Suppressor macrophage (primary cell): ENCODE measurements at places on chromosomes 12 and 14.

GRCh38 chr14:39664646-39665045 is 232.4 kb upstream of the FBXO33 start:
- no peak for DNase-seq

DNA sequence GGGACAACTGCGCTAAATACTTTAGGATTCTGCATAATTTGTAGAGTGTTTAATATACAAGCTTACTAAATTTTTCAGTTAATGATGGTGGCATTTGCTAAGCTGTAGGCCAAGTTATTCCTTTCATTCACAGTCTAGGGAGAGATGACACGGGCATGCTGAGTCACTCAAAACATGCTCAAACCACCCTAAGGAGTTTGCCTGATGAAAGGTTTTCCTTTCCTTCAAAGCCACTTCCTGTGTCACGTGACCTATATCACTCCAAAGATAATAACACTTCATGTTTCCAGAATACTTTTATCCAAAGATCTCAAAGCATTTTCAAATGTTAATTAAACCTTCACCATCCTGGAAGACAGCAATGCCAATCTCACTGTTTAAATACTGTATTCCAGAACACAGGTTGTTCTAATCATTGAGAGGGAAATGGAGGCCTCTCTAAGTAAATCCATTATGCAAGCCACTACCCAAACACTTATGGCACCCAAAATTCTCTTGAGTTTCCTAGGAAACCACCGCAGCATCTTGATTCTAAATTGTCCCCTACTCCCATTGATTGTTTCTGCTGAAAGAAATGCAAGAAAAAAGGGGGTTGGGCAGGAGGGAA is 207.0 kb upstream of the CDKN3 start:
- no peak for DNase-seq

DNA sequence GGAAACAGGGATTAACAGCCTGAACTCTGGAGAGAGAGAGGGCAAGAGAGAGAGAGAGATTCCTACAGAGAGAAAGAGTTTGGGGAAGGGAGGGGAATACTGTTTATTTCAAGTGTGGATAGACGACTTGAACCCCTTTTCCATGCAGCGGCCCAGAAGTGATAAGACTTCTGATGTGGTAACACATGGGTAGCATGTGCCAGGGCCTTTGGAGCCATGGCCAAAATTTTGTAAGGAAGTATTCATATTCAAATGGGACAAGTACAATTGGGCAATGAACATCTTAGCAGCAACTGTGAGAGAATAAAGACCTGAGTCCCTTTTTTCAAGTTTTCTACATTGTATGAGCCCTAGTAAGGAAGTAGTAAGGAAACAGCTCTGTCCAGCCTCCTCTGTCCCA is 42.4 kb upstream of the CCDC196 start:
- no peak for DNase-seq

GRCh38 chr14:77265561-77266335 is 5.3 kb downstream of the NGB start:
- DNase-seq: no peak

- DNase-seq: no peak
These were observed 484.6 kb downstream of the GALC start for GRCh38 chr14:87508333-87508732.

GRCh38 chr14:28773861-28774691 is 7.5 kb downstream of the FOXG1 start:
- no peak for DNase-seq

DNA sequence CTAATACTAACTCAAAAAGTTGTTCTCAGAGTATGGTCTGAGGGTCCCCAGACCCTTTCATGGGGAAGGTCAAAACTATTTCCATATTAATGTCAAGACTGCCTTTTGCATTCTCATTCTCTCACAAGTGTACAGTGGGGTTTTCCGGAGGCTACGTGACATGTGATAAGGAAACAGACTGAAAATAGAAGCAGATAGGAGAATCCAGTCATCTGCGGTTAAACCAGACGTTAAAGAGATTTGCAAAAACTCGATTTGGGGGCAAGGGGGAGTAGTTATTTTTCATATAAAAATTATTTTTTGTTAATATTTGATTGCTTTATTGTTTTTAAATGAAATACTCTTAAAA is 1.0 kb upstream of the NAP1L1 start:
- peak; percentile 45 for DNase-seq

- DNase-seq: no peak
These were observed 93.4 kb downstream of the TSPAN9 start for GRCh38 chr12:3170423-3171194.

DNA sequence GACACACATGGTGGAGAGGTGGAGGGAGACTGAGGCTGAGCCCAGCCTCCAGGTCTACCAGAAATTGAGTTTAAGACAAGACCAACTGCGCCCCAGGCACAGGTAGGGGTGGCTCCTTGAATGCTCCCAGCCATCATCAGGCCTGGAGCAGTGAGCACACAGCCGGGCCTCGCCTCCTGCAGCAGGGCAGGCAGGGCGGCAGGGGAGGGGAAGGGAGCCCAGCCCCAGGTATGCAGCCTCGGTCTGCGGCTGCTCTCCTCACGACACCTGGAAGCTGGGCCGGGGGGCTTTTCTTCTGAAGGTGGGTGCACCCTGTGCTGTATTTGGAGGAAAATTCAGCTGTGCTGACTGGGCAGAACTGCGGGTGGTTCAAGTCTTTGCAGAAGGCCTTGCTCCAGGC is 29.5 kb upstream of the TDRD9 start:
- no peak for DNase-seq

DNA sequence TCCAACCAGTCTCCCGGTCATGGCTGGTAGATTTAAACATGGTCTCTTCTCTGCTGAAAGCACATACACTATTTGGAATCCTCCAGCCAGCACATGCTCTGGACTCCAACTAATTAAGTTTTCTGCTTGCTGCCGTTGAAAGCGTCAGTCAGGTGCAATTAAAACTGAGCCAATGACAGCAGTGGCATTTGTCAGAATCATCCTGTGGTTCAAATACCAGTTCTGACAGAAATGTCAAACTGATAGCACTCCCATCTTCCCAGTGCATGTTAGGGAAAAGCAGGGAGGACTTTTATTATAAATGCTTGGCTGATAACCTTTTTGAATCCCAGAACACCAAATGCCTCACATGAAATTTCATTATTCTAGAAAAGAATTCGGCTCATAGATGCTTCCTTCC is 401.8 kb downstream of the PDZRN4 start:
- no peak for DNase-seq

DNA sequence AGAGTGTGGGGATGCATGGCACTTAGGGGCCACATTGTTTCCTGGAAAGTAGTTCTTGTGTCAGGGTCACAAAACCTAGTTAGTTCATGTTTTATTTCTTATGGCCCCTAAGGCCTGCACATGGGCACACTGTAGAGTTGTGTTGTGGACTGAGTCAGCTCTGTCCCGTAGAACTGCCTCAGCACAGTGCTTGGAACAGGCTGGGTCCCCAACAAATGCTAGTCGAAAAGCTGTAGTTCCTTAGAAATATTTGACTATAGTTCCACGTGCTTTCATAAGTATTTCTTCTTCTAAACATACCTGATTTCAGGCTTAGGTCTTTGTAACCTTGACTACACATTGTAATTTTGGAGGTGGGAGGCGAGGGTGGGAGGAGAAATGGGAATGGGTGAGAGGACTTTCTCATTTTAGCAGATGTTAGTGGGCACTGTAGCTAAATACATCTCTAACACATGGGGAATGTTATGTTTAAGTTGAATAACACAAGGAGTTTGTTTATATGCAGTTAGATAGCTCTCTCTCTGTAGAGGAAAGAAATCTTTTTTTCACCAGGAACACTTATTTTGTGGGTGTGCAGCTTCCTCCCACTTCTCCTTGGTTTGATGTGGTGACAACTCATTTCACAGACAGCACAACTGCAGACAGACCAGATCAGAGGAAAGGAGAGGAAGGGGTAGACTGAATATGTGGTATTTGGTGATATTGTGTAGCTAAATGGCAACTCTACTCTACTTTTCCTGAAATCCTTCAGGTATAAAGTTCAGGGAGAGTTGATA is 39.5 kb upstream of the DACT1 start:
- DNase-seq: no peak

- DNase-seq: no peak
These were observed 14.9 kb downstream of the TRPV4 start for GRCh38 chr12:109818253-109818652.

GRCh38 chr14:90562652-90563051 is 165.8 kb downstream of the CALM1 start:
- DNase-seq: no peak

DNA sequence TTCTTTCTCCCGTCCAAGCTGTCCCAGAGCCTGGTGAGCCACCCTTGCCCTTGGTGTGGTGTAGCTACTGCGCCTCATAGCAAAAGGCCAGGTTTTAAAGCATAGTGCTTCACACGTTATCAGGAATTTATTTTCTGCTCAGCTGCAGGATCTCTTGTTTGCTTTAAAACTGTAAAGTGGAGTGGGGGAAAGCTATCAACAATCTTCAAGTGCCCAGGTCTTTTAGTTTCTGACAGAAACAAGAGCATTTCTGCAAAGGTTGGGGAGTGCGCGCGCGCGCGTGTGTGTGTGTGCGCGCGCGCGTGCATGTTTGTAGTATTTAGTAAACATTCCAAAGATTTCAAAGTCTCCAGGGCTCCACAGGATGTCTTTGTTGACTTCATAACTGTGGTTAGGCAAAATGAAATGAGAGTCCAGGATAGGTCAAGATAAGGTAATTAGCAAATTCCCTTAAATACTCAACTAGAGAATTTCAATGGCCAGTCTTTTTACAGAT is 45.5 kb downstream of the EML1 start:
- DNase-seq: no peak

DNA sequence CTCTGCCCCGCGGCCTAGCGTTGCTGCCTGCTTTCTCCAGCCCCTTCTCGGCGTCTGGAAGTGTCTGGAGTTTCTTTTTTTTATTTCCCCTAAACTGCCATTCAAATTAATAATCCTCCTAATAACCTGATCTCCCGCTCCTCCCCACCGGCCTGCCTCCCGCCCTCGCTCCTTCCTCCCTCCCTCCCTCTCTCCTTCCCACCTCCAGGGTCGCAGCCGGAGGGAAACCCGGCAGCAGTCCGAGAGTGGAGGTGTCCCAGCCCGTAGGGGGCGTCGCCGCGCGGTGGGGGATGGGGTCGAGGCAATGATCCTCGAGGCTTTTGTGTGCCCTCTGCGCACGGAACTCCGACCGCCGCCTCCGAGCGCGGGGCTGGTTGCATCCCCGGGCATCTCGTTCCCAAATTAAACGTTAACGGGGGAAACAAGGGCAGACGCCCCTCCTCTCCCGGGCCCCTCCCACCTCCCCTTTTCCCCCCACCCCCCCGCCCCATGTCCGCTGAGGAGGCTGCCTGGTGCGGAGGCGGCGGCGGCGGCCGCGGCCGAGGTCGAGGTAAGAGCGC is 1.0 kb upstream of the SOCS2 start:
- DNase-seq: peak; percentile 16

DNA sequence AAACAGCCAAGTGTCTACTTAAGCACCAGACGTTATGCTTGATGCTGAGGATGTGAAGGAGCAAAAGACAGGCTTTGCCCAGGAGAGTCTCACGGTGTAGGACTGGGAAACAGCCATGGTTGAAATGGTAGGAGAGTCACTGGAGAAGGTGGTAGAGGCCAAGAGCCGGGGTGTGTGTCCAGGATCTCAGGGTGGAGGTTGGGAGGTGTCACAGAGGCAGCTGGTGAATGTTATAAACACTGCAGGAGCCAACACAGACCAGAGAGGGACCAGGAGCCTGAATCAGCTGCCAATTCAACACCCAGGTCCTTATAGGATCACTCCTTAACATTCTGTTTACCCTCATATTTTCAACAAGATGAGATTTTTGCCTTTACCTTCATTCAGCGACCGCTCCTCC is 7.5 kb downstream of the NID2 start:
- DNase-seq: no peak
